Right kidney (tissue), 9 donors: ENCODE measurements at places on chromosomes 16 and 17.

- no peak for DNase-seq
Observed at GRCh38 chr17:59105852-59106462, 723 bp downstream of the TRIM37 start.

DNA sequence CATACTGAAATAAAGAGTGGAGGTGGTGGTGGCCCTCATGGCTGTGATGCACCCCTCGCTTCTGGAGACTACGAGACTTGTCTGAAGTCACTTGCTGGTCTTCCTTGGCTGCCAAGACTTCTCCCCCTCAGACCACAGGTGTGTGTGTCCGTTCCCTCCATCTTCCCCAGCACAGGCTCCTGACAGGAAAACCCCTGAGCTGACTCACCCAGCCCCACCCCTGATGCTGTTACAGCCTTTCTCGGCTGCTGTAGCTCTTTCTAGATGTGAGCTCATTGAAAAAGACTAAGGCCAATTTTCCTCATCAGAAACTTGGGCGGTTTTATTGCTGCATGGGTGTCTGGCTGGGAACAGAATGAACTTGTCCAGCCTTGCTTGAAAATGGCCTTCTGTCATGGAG, 296.9 kb downstream of the TMEM114 start:
- DNase-seq = no peak

DNA sequence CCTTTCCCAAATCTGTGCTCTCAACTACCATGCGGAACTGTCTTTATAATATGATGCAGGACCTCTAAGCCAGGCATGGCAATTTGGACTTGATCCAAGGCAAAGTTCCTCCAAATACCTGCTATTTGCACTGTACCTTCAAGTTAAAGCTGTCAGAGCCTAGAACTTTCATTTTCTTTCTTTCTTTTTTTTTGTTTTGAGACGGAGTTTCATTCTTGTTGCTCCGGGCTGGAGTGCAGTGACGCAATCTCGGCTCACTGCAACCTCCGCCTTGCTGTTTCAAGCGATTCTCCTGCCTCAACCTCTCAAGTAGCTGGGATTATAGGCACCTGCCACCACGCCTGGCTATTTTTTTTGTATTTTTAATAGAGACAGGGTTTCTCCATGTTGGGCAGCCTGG, 51.7 kb downstream of the ARHGAP27 start:
- DNase-seq = no peak

DNA sequence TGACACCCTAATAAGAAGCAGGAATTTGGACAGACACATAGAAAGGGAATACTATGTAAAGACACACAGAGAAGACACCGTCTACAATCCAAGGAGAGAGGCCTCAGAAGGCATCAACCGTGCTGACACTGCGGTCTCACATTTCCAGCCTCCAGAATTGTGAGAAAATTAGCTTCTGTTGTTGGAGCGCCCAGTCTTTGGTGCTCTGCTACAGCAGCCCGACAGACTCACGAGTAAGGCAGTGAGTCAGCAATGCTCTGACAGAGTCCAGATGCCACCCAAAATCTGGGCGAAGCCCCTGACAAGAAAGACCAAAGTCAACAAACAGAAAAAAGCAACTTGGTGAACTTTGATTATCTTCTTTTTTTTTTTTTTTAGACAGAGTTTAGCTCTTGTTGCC, 32.5 kb upstream of the RAI1 start:
- DNase-seq = no peak

GRCh38 chr17:39092692-39093230, 58.7 kb downstream of the PLXDC1 start:
- no peak for DNase-seq
